ENCODE measurements at places on chromosomes 2 and 18. TPM values are rescaled to one million over a fixed set of nuclear protein-coding genes. Genes with fewer than 3 reads are reported as not detected.

ZBTB7C gene
- total RNA-seq: 18.2 TPM

CHRND gene
- not detected for total RNA-seq

UPP2 gene
- total RNA-seq: not detected

RGPD3 gene
- total RNA-seq: not detected

DSC1 gene
- not detected for total RNA-seq

EGR4 gene
- total RNA-seq: not detected

CIB4 gene
- total RNA-seq: not detected

SSB gene
- total RNA-seq: 76.5 TPM

IL1R1 gene
- 155 TPM for total RNA-seq

ZNF2 gene
- total RNA-seq: 5.9 TPM

SNED1 gene
- 149 TPM for total RNA-seq

FAP gene
- total RNA-seq: 65.8 TPM

DNAJC5G gene
- not detected for total RNA-seq

RABL2A gene
- 27.9 TPM for total RNA-seq

WDFY1 gene
- 56.5 TPM for total RNA-seq

LGALSL gene
- total RNA-seq: 26.8 TPM

CD207 gene
- not detected for total RNA-seq

ZNF521 gene
- 26.4 TPM for total RNA-seq

LIMS1 gene
- 100 TPM for total RNA-seq

HOXD10 gene
- not detected for total RNA-seq

Data from aorta (tissue), 5 donors.